ENCODE measurements at places on chromosomes 6 and 20.

DNA sequence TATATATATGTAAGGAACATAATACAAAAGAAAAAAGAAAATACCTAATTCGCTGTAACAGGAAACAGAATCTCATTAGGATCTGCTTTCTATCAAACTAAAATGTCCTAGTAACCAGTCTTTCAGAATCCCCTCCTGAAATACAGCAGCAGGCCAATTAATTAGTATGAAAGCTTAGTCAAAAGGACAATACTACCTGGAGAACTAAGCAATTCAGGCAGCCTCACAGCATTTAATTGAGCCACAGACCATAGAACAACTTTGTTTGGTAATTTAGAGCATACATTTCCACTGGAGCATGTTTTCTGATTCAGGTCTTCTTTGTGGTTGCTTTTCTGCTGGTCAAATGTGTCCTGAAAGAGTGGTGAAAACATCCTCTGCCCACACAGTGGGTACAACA lies 516.0 kb downstream of the LMBRD1 start:
- DNase-seq = no peak

- no peak for DNase-seq
These were observed at the start of gene PERP for GRCh38 chr6:138107078-138107751. TSS of gene PERP (minus strand) at chr6:138107419. CDS start at chr6:138107340, 79 bp downstream.

DNA sequence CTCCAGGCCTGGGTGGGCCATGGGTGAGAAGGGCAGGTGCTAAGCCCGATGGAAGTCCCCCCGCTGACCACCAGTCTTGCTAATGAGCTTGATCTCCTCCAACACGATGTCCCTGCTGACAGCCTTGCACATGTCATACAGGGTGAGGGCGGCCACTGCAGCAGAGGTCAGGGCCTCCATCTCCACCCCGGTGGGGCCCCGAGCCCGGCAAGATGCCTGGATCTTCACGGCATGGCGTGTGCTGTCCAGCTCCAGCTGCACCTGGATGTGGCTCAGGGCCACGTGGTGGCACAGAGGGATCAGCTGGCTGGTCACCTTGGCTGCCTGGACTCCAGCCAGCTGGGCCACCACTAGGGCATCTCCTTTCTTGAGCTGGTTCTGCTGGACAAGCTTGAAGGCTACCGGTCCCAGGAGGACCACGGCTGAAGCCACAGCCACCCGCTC lies 27.9 kb downstream of the MOCS1 start:
- no peak for DNase-seq

GRCh38 chr20:59221707-59222252 lies 58.2 kb downstream of the ZNF831 start:
- no peak for DNase-seq

DNA sequence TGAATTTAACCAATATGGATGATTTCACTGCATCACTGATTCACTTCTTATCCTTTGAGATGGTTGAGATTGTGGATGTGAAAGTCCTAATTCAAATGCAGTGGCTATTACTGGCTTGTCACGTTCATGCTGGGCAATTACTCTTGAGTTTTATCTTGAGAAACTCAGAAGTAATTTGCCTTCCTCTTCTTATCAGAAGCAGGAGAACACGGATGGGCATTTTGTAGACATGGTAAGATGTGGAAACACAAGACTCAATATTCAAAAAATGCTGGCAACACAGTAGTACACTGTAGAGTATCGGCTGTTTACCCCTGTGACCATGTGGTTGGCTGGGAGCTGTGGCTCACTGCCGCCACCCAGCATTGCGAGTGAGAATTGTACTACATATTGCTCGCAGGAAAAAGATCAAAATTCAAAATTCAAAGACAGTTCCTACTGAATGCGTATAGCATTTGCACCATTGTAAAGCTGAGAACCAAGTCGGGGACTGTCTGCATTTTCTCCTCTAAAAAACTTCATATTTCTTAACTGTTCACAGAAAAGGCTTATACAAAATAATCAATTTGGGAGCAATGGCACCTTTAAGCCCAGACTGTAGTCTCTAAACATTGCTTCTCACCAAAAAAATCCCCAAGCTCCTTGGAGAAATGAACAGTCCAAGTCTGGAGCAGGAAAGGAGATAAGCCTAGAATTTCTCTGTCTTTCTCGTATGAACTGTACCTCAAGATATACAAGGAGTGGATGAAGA lies 61.9 kb upstream of the ELOVL5 start:
- peak; percentile 10 for DNase-seq

- no peak for DNase-seq
These were observed 816.5 kb downstream of the KIF16B start for GRCh38 chr20:15756754-15757115.

Data from GDM1 (cell line).